ENCODE measurements at places on chromosomes 16 and 17.

DNA sequence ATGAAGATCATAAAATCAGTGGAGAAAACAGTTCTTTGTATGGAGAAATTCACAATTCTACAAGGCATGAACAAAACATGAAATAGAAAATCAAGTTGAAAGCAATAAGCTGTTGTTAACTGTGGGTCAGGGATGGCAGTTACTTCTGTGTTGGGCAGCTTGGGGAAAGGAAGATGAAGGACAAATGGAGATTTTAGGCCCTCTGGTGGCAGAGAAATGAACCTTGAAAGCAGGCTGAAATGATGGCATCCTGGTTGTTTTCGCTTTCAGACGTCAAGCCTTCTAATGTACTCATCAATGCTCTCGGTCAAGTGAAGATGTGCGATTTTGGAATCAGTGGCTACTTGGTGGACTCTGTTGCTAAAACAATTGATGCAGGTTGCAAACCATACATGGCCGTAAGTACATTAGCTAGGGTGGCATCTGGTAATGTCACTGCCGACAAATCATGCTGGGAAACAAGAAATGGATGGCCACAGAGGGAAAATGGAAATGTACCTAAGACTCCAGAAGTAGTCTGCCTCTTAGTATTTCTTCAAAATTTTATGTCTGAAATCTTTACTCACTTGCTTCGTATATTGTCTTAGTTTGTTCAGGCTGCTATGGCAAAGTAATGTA lies 108.9 kb downstream of the MAP2K6 start:
- no peak for DNase-seq

GRCh38 chr16:3467182-3467581 lies 23.7 kb downstream of the NAA60 start:
- no peak for DNase-seq

- no peak for DNase-seq
Measured at GRCh38 chr17:82096709-82097183, 1.3 kb downstream of the FASN start.

DNA sequence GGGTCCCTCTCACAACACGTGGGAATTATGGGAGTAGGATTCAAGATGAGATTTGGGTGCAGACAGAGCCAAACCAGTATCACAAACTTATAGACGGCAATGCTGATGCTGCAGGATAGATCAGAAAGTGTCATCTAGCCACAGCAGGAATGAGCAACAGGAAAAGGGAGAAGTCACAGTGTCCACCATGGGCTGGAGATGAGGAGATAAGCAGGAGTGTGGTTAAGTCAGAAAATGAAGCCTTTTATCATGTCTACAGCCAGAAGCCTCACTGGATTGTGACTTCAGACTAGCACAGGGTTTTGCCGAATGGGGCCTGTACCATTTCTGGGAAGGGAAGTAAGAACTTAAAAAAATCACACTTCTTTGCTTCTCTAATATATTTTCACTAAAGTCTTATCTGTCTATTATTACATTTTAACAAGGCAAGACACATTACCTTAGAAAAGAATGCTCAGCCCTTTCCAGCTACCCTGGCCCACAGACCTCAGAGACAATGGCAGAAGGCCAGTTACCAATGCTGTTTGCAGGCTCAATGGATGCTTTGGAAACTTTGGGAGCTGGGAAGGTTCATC lies 490.2 kb upstream of the SALL1 start:
- no peak for DNase-seq

DNA sequence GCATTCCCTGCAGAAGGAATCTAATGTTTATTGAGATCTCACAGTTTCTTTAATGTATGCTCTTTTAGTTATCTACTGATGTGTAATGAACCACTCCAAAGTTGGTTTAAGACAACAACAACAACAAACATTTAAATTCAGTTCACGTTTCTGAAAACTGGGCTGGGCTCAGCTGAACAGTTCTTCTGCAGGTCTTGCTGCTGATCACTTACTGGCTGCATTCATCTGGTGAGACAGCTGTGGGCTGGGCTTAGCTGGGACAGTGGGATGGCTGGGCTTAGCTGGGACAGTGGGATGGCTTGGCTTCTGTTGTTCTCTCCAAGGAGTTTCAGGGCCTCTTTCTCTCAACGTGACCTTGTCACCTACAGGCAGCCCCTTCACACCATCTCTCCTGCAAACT lies 544.3 kb upstream of the CDH5 start:
- DNase-seq, result no peak

DNA sequence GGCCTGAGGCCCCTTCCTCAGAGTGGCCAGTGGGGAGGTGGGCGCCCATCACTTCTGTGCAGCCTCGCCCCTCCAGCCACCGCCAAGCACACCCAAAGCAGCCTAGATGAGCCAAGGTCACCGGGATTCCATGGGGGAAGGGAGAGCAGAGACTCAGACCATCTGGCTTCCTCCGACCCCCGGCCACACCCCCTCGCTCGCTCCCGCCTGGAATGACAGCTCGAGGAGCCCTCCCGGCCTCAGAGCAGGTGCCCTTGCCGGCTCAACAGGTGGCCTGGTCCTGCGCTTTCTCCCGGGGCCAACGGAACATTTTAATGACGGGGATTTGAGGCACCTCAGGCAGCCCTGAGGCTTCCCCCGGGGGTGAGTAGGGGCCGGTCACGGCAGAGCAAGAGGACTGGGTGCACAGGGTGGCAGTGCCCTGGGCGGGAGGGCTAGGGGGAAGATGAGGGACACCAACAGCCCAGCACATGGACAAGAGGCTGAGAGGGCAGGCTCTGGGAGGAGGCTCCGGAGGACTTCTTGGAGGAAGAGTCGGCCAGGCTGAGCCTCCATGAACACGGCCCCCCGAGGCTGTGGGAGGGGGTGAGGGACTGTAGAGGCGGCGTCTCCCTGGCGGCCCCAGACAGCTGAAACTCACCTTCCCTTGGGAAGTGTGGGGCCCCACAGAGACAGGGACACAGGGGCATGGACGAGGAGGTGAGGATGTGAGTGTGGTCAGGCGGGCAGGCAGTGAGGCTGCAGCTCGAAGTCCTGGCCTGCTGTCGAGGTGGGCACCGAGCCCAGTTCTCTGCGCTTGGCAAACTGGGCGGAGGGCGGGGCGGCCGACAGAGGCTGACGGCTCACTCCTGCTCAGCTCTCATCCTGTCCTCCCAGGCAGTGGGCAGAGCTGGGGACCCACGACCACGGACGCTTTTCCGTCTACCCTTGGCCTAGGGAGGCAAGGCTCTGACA lies 12.5 kb upstream of the C1QTNF8 start:
- no peak for DNase-seq

DNA sequence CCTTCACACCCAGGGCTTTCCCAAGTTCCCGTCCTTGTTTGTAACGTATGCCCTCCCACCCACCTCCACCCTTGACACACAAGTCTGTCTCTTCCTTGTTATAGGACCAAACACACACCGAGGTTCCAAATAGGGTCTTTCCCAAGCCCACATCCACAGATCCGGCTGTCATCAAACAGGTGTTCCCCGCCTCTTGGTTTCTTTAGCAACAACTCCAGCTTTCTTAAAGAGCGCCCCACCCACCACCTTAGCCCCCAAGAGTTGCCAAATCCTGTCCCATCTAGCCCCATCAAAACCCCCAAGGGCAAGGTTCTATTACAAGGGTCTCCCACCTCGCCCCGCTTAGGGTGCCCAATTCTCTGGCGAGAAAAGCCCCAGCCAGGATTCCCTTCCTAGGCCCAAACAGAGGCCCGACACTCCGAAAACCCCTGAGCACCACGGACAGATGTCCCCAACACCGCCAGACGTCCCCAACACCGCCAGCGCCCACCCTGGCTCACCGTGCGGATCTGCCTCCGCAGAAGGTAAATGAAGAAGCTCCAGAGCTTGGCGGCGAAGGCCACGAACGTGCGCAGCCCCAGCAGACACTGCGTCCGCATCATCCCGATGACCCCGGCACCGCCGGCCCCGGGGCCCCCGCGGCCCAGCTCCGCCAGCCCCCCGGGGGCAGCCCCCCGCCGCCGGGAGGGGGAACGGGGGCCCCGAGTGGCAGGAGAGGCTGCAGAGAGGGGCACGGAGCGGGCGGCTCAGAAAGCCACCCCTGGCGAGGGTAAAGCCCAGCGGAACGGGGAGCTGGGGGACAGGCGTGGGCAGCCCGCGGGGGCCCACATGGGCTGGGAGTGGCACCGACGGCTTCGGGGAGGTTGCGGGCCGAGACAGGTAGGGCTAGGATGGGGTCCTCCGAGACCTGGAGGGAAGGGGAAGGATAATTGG lies 573 bp downstream of the CTDNEP1 start:
- DNase-seq, result no peak

- DNase-seq, result no peak
Measured at GRCh38 chr17:82267575-82268379, 5.7 kb downstream of the CSNK1D start.

- DNase-seq, result peak; percentile 58
Measured at GRCh38 chr17:29567554-29568330, 759 bp upstream of the TP53I13 start.

- DNase-seq, result no peak
Measured at GRCh38 chr17:38550661-38551060, 55.1 kb downstream of the SRCIN1 start.

GRCh38 chr17:77356690-77357201 lies 216.0 kb downstream of the SEC14L1 start:
- DNase-seq, result no peak

DNA sequence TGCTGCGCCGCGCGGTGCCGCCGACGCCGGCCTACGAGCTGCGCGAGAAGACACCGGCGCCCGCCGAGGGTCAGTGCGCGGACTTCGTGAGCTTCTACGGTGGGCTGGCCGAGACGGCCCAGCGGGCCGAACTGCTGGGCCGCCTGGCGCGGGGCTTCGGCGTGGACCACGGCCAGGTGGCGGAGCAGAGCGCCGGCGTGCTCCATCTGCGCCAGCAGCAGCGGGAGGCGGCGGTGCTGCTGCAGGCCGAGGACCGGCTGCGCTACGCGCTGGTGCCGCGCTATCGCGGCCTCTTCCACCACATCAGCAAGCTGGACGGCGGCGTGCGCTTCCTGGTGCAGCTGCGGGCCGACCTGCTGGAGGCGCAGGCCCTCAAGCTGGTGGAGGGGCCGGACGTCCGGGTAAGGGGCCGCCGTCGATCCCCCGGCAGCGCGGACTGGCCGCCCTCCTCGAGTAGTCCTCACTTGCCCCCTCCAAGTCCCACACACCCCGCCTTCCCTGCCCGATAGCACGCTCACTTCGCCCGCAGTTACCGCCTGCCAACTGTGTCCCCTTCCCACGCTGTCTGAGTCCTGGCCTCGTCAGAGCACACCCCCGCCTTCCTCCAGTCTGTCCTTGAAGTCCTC lies 470 bp downstream of the MLYCD start:
- peak; percentile 30 for DNase-seq

DNA sequence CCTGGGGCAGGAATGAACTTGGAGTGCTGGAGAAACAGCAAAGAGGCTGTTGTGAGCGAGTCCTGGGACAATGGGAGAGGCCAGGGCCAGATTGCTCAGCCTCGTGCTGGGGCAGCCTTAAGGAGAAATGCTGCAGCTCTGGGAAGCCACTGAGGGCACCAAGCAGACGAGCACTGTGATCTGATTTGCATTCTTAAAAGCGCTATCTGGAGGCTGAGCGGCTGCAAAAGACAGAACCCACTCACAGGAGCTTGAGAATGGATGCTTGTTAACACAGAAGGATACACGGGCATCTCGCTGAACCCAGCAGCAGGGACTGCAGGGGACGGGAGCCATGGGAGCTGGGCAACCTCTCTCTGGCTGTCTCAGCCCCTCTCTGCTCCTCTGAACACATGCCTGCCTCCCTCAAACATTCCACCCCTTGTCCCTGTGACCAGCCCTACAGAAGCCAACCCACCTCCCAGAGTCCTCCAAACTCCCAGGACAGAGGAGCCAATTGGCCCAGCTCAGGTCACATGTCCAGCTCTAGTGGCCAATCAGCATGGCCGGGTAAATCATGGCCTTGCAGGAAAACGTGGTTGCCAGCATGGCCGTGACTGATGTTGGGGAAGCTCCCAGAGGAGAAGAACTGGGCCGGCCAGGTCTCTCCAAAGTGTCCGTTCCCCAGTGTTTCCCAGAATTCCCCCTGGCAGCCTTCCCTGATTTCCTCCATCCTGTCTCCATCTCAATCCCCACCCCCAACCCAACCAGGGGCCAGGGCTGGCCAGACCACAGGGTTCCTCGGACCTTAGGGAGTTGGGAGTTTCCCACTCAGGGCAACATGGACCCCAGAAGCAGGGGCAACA lies 60.3 kb downstream of the GSG1L start:
- DNase-seq, result no peak

GRCh38 chr16:16127469-16128116 lies 95.7 kb downstream of the ABCC6 start:
- peak; percentile 47 for DNase-seq

DNA sequence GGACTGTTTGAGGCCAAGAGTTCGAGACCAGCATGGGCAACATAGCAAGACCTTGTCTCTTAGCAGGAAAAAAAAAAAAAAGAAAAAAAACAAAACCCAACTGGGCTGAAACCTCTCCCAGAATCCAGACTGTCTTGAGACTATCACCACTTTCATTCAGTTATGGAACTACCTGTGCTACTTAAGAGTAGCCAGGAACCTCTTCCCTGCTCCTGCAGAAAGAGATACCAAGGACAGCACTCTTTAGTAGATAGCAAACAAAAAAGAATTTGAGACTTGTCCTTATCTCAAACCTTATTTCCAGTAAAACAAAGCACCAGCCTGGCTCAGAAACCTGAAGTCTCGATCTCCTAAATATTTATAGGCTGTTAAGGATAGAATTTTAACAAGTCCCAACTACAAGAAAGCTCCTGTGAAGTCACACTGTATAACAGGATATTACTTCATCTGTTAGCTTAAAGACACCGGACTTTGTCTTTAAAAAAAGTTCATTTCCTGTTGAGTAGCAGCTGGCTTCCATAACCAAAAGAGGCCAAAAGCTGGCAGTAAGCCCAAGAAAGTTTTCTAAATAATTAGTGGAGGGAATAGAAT lies 5.1 kb downstream of the CDR2 start:
- no peak for DNase-seq

DNA sequence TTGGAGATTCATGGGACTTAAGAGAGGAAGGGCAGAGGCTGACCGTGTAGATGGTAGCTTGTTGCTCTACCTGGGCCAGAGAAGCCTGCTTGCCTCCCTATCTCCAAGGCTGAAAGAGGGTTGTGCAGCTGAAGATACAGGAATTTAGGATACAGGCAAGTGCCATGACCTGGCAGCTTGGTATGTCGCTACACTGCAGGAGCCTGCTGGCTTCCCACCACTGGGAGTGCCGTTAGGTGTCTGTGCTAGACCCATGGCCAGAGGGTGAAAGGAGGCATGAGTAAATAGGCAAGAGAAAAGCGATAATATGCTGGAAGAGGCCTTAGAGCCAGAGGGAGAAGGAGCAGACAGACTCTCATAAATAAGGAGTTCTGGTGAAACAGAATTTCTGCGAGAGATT lies 10.6 kb downstream of the NAA60 start:
- DNase-seq, result no peak

- no peak for DNase-seq
Measured at GRCh38 chr17:78281249-78281845, 49.9 kb downstream of the TMEM235 start.

GRCh38 chr16:22671301-22672076 lies 142.5 kb upstream of the HS3ST2 start:
- no peak for DNase-seq
